LHCN-M2 (cell line): ENCODE measurements at places on chromosomes 7 and 10.

DNA sequence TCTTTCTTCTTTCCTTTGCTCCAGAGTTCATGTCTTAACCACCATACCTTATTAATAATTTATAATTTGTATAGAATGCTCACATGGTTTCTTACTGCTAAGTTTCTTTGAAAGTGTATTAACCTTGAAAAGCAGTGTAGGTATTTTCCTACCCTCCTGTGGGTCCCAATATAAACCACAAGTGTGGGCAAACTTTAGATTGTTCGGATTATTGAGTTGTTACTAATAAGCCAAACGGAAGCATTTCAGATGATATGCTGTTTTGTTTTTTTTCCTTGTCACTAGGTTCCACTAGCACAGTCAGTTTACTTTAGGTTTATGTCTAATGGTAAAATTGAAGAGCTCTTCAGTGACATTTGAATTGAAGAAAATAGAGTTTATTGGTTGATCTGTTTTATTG, 10.2 kb downstream of the SSBP1 start:
- peak; percentile 5 for DNase-seq

GRCh38 chr10:86603256-86603655, 51.1 kb upstream of the OPN4 start:
- DNase-seq, result peak; percentile 41

DNA sequence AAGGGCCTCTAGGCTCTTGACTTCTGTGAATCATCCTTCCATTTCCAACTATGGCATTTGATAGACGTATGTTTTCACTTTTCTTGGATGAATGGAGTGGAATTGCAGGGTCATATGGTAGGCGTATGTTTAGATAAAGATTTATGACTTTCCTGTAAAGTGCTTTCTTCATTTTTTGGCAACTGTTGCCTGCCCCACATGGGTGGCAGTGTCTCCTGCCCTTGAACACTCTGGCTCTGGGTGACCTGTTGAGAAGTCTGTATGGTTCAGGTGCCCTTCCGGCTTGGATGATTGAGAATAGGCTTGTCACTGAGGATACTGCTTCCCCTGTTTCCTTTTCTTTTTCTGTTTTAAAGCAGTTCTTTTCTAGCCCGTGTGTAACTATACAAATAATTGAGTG, 23.1 kb downstream of the RET start:
- no peak for DNase-seq

- peak; percentile 47 for DNase-seq
These were observed 102.7 kb downstream of the FAM53B start for GRCh38 chr10:124641282-124642087.

DNA sequence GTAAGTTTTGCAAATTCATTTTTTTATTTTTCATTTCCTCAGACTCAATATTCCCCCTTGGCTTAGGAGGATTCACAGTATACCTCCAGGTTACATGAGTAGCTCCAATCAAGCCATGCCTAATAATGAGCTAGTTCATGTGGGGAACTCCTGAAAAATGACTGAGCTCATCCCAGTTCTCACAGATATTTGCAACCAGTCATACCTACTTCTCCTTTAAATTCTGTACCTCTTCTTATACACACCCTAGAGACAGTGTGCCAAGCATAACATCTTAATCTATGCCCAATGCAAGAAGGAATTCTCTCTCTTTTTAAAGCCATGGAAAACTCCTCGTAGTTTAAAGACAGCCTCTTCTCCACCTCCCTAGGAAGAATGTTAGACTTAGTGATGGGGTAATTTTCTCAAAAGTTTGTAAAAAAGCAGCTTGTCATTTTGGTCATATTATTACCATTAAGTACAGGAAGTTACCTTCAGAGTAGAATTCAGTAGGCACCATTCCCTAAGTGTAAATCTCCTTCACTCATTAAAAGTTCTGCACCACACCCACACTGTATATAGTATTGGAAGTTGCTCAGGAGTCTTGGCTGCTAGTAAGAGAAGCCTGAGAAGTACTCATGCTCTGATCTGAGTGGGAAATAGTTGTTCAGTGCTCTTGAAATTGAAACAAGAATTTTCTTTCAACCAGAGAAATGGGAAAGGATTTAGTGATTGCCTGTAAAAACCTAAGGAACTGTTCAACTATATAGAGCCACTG, 72.7 kb downstream of the PTPRZ1 start:
- DNase-seq, result no peak
